H4 (cell line): ENCODE measurements at places on chromosomes 1 and 21.

DNA sequence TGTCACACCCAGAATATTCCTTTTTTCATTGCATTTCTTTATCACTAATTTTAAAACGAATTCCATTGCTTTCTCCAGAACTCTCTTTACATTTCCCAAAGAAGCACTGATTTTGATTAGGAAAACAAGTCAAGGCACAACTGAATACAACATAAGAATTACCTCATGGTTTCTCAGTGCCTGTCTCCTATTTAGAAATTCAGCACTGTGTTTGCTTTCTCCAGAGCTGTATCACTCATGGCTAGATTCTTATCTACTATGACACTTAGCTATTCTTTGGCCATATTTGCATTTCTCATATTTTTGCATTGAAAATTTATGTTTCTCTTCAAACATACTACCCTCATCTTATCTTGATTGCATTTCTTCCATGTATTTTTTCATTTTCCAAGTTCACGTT, 1402.0 kb downstream of the MRPL39 start:
- no peak for DNase-seq

DNA sequence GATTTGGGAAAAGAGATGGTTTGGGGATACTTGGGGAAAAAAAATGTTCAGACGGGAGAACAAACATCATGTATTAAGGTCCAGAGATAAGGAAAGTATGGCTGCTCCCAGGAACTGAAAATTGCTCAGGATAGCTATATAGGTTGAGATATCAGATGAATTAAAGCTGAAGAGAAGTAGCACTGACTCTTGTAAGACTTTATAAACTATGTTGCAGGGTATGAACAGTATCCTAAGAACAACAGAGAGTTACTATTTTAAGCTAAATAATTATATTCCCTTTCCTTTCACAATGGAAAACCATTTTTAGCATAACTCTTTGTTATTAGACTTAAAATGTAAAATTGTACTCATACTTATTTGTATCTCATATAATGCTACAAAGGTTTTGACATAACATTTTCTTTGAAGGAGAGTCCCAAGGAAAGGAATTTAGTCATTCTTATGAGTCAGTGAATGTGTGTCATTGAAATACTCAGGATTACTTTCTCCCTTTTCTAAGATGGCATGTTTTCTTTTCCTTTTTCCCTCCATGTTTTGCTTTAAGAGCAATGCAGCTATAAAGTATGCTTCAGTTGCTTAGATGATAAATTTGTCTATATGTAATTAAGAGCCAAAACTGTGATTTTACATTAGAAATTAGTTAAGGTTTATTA, 139.4 kb upstream of the KIAA1614 start:
- no peak for DNase-seq

DNA sequence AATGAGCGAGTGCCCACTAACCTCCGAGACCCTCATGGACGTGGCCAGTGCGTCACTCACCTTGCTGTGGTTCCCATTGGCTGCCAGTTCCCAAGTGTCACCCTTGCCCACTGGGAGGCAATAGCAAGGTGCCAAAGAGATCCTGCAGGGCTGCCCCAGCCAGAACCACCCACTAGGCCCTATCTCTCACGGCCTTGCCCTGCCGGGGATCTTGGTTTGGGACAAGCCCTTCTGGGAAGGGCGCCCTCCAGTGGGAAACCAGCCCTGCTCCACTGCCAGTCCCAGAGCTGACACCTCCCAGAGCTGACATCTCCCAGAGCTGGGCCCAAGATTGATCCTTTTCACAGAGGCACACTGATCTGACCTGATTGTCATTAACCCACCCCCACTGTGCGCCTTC, 2.1 kb upstream of the SELENON start:
- DNase-seq: no peak

GRCh38 chr21:37700641-37701202, 215.5 kb downstream of the KCNJ6 start:
- DNase-seq: peak; percentile 95

DNA sequence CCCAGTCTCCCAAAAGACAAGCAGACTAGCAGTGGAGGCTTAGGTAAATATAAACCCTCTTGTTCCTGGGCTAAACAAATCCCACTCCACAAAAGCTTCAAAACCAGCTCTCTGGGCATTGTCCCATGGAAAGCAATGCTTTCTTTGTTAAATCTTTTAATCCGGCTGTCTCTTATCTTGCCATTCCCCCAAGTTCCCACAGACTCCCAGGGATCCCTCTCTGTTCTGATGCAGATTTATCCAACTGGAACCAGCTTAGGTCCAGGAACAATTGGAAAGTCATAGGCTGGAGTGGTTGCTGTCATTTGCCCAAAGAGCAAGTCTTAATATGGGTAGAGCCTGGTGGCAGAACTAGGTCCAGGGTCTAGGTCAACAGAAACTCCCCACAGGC, 110.1 kb upstream of the ATP1A1 start:
- DNase-seq: no peak

GRCh38 chr1:47388891-47389238, 27.2 kb upstream of the FOXE3 start:
- DNase-seq: peak; percentile 60

GRCh38 chr1:68889471-68889870, 392.6 kb upstream of the DEPDC1 start:
- DNase-seq: no peak

GRCh38 chr1:167767761-167768160, 46.0 kb downstream of the MPZL1 start:
- no peak for DNase-seq

GRCh38 chr1:159123587-159123986, 47.0 kb upstream of the AIM2 start:
- DNase-seq: no peak

DNA sequence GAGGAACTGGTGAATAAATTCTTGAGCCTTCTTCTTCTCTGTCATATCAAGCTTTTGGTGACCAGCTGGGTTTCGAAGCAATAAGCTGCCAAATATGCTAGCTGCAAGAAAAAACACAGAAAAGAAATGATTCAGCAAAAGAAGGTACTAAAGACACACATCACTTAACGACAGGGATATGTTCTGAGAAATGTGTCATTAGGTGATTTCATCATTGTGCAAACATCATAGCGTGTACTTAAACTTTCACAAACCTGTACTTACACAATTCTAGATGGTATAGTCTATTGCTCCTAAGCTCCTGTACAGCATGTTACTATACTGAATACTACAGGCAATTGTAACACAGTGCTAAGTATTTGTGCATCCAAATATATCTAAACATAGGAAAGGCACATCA, 2.9 kb upstream of the MTF1 start:
- DNase-seq: no peak

GRCh38 chr1:167110586-167110985, 16.7 kb downstream of the STYXL2 start:
- DNase-seq: no peak

DNA sequence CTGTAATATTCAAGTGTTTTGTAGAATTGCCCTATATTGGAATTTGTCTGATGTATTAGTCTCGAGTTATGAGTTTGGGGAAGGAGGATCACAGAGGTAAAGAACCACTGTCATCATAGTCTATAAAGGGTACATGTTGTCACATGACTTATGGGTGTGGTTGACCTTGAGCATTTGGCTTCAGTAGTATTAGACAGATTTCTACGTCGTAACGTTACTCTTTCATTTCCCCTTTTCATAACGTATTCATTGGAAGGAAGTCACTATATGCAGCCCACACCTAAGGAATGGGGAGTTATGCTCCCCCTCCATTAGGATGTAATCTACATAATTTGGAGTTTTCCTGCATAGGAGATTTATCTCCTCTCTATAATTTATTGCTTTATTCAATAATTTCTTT, 110.1 kb upstream of the VAV3 start:
- DNase-seq: no peak

DNA sequence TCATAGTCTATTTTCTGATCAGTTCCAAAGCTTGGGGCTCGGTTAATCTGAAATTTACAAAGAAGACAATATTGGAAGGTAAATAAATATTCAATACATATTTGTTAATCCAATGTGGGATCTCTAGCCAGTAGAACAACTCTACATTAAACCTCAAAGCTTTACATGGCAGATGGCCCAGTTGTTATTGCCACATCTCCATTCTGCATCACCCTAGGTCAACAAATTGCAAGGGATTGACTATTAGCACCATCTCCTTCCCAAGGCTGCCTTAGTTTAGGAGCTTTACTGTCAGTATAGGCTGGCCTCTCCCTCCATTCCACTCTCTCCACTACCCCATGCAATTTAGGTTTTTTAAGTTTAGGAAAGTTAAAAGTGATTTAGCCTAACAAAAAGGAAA, 69.7 kb downstream of the TTLL7 start:
- DNase-seq: no peak

DNA sequence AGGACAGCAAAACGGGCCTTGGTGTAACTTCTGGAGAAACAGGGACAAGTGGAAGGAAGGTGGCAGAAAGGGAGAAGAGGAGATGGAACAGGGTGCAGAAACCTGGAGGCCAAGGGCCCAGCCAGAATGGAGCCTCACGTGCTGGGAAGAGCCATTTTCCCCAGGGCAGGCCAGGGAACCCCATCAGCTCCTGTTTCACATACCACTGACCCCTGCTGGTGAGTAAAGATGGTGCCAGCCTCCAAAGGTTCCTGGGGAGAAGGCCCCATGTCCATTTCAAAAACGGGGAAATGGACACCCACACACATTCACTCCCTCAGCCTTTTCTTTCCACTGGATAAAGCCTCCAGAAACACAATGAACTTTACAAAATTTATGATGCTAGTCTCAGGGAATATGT, 57.6 kb upstream of the JUN start:
- DNase-seq: peak; percentile 35

GRCh38 chr1:45044916-45045315, 32.9 kb downstream of the UROD start:
- DNase-seq: no peak

DNA sequence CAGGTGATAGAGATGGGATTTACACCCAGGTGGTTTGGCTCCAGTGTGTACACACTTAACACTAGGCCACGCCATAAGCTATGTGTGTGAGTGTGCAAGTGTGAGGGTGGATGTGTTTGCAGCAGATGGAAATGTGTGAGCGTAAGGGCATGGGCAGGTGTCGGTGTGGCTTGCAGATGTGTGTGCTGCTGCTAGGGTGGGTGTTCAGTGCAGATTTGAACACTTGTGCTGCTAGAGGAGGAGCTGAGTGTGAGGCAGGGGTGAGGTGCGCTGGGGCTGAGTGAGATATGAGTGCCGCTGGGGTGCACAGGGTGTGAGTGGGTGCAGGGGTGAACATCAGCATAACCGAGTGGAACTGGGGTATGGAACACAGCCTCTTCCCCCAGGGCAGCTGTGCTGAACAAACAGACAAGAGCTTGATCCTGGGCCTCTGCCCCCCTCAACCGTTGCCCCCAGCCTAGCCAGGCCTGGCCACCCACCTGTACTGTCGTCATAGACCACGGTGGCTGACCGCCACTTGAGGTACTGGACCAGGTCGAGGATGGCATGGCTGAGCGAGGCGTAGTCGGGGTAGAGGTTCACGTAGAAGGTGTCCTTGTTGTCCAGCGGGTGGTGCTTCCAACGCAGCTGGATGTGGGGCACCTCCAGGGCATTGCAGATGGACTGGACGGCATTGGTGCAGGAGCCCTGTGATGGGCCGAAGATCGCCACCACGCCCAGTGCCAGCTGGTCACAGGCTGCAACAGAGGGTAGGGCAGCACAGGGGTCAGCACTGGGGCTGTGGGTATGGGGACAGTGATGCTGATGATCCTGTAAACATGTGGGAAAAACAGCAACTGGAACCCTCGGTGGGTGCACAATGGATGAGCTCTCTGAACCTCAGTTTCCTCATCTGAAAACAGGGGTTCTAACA, 153.9 kb downstream of the GRIK3 start:
- DNase-seq: no peak

DNA sequence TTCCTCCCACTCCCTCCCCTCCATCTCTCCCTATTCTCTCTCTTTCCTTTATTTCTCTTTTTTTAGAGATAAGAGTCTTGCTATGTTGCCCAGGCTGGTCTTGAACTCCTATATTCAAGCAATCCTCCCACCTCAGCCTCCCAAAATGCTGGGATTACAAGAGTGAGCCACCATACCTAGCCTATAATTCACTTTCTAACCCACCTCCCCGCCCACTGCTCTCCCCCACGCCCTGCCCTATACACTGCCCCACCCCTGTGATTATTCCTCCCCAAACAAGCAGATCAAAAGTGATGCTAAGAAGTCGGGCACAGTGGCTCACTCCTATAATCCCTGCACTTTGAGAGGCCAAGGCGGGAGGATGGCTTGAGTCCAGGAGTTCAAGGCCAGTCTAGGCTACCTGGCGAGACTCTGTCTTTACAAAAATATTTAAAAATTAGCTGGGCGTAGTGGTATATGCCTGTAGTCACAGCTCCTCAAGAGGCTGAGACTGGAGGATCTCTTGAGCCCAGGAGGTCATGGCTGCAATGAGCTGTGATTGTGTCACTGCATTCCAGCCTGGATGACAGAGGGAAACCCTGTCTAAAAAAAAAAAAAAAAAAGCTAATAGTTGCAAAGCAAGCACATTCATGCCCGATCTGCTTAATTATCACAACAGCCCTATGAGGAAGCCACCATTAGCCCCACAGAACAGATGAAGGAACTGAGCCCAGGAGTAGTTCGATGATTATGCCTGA, 12.8 kb upstream of the E2F2 start:
- DNase-seq: no peak

DNA sequence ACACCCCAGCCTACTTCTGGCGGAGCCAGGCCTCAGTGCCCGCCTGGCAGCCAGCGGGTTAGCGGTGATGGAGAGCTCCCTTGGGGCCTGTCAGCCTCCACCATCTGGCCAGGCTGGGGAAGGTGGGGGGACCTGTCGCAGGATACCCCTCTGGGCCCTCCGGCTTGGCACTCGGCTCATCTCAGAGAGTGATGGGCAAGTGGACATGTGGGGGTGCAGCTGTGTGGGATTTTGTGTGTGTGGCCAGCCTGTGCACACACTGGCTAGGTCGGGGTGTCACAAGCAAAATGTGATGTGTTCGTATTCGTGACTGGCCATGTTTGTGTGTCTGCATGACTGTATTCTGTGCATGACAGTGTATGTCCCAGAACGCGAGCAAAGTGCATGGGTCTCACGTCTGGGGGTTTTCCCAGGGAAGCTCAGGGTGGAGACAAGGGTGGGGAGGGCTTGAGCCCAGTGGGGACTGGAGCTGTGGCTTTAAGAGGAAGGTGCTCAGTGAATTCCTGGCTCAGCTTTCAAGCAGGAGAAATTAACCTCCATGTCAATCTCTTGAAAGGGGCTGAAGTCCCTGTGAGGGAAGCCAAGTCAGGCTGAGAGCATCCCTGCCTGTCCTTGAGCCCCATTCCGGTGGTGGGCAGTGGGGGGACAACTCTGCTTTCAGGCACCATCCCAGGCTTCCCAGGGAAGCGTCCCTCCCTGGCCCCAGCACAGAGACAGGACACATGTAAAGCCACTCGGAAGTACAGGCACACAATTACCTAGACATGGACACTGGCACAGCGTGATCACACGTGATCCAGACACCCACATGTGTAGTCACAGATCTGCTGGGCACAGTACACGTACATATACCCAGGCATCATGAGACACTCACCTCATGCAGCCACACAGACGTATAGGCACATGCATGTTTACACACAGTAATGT, 21.1 kb upstream of the ADGRB2 start:
- DNase-seq: no peak

- no peak for DNase-seq
Measured at GRCh38 chr1:86084998-86085397, 71.6 kb downstream of the COL24A1 start.

- no peak for DNase-seq
Measured at GRCh38 chr1:95948023-95948422, 714.0 kb downstream of the RWDD3 start.

- DNase-seq: no peak
Measured at GRCh38 chr1:160993544-160994193, 27.3 kb downstream of the F11R start.

GRCh38 chr1:223695941-223696340, 16.4 kb upstream of the CAPN2 start:
- no peak for DNase-seq

- no peak for DNase-seq
Measured at GRCh38 chr1:86581231-86581630, 34.4 kb downstream of the CLCA4 start.
